ENCODE measurements at places on chromosomes 4 and X. TPM values are rescaled to one million over a fixed set of nuclear protein-coding genes. Genes with fewer than 3 reads are reported as not detected.
A peak's percentile ranks its signal among the peaks of the same experiment; 100 is the strongest.

DNA sequence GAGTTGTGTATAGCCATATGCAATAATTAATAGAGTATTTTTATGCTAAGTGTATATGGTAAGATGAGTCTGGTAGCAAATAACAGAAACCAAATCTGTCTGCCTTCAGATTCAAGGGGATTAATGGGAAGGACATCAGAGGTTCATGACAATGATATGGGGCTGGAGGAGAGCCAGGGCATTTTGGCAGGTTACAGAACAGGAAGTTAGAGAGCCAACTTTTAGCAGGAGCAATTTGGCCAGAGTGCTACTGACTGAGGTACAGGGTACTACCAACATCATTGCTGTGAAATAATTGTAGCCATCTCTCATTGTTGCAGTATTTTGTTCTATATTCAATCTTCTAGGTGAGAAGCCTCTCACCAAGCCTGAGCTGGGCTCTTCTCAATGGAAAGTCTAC, 210.9 kb upstream of the FAM47A start:
- DNase-seq, result no peak

DNA sequence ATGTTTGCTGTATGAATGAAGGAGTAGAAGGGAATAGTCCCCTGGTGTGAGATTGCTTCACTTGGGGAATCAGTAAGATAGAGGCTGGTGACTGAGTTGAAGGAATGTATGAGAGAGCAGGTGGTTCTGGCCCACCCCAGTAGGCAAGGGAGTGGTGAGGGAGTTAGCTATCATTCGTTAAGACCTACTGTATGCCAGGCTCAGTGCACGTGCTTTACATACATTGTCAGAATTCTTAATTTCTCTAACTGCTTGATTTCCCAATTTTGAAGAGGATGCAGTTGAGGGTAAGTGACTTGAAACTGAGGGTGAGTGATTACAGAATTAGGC, 700 bp downstream of the VMA21 start:
- peak; percentile 1 for DNase-seq

DNA sequence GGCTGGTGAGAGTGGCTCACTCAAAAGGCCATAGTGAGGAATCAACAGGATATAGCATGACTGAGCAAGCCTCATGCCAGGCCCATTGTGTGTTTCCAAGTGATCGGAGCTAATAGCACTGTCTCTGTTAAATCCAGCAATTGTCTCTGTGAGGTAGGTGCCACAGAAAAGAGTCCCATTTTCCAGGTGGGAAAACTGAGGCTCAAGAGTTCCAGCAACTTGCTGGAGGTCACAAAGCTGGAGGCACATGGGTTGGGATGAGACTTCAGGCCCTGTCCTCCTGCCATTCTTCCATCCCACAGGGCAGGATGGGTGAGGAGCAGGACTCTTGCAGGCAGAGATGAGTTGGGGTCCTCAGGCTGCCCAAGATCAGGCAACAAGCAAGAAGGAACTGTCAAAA, 1.1 kb upstream of the CYTL1 start:
- DNase-seq, result no peak

DNA sequence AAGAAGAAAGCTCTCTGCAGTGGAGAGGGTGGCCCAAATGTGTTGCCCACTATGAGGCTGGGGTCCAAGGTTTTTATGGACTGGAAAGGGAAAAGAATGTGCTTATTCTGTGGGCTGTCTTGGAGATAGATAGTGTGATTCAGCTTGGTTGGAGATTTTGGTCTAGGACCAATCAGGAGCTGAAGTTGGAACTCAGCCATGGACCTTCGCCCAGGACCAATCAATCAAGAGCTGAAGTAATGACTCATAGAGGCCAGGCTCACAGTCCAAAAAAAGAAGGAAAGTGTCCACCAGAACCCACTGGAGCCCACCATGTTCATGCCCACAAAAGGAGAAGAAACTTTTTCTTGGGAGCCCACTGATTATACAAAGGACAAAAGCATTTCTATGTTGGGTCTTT, 369.5 kb downstream of the UBE2NL start:
- DNase-seq, result no peak

- DNase-seq, result no peak
Measured at GRCh38 chrX:47232803-47233332, at the start of gene USP11. Gene USP11, plus strand, starts transcription at chrX:47233009. Its CDS starts 35 bp downstream, at chrX:47233044.

- DNase-seq, result no peak
Measured at GRCh38 chr4:113711883-113712662, 49.5 kb downstream of the CAMK2D start.

- DNase-seq, result no peak
Measured at GRCh38 chrX:24168807-24169206, 19.3 kb downstream of the ZFX start.

DNA sequence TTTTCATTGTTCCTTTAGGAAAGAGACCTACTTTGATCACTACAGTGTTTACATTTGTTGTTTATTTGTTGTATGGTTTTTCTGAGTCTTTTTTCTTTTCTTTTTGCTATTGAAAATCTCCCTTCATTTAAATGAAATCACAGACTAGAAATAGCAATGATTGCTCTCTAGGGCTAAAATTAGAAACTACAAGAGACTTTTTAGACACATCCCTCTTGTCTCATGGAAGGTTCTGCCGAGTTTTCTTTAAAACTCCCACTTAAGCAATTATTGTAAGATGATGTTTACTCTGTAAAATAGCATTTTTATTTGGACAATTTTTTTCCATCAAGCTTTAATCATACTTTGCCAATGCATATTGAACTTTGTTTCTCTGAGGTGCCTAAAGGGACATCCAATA, 136.6 kb downstream of the PALLD start:
- DNase-seq, result no peak

GRCh38 chrX:119505945-119506344, 37.7 kb downstream of the SLC25A5 start:
- DNase-seq, result no peak

DNA sequence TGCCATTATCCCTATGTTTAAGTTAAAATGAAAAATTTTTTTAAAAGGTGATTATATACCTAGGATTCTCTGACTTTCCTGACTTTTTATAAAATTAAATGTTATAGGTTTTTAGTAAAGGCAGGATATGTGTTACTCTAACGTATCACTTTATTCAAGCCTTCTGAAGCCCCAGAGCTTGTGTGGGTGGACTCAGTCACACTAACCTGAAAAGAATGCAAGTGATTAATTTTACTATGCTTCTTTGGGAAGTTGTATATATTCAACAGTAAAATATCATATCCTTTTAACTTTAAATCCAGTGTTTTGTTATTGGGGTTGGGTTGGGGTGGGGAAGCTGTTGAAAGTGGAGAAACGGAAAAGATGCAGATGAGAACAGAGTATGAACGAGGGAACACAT, 22.8 kb downstream of the PDLIM3 start:
- peak; percentile 42 for DNase-seq

GRCh38 chr4:52477191-52477780, 181.8 kb downstream of the USP46 start:
- no peak for DNase-seq

DNA sequence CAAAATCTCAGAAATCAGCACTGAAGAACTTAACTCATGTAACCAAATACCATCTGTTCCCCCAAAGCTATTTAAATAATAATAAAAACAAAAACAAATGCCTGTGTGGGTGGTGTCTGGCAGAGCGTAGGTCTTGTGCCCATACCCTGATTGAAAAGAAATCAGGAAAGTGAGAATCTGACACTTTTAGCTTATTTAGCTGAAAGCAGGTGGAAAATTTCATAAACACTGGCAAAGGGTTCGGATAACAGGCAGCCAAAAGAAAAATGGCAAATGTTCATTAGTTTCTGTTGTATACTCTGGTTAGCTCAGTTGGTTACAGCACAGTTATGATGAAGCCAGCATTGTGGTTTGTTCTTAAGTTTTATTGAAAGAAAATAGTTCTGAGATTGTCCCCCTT, 48.3 kb downstream of the REPS2 start:
- DNase-seq, result no peak

DNA sequence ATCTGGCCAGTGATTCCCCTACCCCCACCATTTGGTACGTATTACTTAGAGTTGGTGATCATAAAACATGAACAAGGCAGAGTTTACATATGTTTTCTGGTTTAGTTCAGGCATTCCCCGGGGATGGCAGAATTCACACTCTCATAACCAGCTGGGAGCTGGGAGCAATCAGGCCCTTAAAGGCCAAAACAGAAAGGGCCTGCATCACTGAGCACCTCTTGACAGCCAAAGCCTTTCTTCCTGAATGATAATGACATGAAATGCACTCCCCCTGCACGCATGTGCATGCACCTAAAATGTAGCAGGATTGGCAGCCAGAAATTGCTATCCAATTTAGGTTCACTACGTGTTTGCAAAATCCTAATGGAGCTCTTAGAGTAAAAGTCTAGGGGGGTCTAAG, 235.4 kb downstream of the GPC3 start:
- no peak for DNase-seq

- DNase-seq, result no peak
Measured at GRCh38 chrX:153966841-153967535, 4.6 kb downstream of the HCFC1 start.

- no peak for DNase-seq
Measured at GRCh38 chr4:153018684-153019083, 82.6 kb downstream of the FHDC1 start.

DNA sequence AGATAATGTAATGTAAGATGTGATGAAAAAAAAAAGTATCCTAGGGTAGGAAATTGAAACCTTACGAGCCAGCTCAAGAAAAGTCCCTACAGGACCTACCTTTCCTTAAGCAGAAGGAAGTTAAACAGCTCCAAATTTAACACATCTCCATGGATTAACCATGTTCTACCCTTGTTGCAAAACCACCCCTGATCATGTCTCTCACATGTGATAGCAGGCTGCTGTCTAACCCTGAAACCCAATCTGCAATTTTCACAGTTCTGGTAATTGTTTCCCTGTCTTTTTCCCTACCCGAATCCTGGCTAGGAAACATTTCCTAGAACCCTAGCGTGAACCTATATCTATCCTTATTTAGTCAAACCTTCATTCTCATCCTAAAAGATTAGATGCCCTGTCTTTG, 198.9 kb downstream of the SPOCK3 start:
- DNase-seq, result no peak

DNA sequence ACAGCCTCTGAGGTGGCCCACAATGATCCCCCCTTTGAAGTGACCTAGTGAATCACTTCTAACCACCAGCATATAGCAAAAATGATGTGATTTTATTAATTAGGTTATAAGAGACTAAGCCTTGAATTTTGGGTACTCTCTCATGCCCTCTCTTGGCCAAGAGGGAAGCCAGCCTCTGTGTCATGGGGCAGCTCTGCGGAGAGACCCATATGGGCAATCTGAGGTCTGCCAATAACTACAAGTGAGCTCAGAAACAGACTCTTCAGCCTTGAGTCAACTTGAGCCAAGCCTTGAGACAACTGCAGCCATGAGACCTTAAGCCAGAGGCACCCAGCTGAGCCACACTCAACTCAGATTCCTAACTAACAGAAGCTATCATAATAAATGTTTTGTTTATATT, 45.7 kb downstream of the MANBA start:
- DNase-seq, result no peak

- no peak for DNase-seq
Measured at GRCh38 chr4:184395971-184396391, 78.4 kb downstream of the IRF2 start.

GRCh38 chr4:101140228-101140627, 207.1 kb downstream of the PPP3CA start:
- no peak for DNase-seq

- no peak for DNase-seq
Measured at GRCh38 chr4:5883916-5884315, 9.0 kb downstream of the CRMP1 start.

GRCh38 chr4:74433541-74434172, 11.3 kb upstream of the AREG start:
- DNase-seq, result no peak

DNA sequence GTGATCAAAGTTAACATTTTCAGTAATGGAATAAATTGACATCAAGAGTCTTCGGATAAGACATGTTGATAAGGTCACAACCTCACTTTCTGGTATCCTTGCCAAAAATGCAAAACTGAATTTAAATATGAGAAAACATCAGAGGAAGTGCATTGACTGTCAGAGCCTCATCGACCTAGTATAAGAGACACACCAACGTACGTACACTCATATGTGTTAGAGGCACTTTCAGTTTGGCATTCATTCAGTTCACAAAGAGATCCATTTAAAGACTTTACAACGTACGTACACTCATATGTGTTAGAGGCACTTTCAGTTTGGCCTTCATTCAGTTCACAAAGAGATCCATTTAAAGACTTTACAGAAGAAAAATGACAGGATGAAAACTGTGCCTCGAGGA, 280.3 kb downstream of the INPP4B start:
- DNase-seq, result peak; percentile 71

- no peak for DNase-seq
Measured at GRCh38 chrX:123873956-123874355, 14.1 kb downstream of the XIAP start.

DNA sequence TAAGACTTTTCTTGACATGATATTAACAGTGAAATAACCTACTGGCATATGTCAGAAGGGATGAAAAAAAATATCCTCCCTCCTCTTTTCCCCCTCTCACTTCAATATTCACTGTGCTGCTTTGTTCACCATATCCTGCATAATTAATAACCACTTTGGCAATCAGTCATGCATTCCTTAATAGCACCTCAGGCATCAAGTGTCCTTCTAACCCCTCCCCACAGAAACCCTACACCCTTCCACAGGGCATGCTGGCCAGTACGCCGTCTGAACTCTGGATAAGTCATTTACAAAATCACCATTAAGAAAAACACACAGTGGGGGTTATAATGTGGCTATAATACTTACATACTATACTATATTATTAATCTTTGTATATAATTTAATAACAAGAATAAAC, 165.9 kb downstream of the PDGFC start:
- no peak for DNase-seq

DNA sequence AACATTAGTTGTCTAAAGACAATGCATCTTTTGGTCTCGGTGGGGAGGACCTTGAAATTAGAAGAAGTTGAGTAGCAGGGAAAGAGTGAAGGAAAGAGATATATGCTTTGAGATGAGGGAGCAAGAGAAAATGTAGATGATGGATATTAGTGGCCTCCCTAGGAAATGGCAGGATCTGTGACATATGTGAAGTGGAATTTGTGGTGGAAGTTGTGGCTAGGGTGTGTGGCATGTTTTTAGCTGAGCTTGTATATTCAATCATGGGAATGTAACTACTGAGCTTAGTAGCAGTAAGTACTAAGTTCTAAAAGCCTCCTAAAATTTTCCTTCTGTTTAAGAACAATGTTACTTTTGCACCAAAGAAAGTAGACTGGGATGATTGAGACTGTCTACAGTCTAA, 382.8 kb upstream of the CTSO start:
- peak; percentile 52 for DNase-seq

- no peak for DNase-seq
Measured at GRCh38 chrX:13432414-13433297, 112.8 kb upstream of the ATXN3L start.

- DNase-seq, result no peak
Measured at GRCh38 chr4:146511381-146511780, 10.4 kb downstream of the SLC10A7 start.

The CFAP99 gene
- not detected for polyA plus RNA-seq

The UBE2D3 gene
- 244 TPM for polyA plus RNA-seq

The STATH gene
- polyA plus RNA-seq, result not detected

The VEGFC gene
- 91.5 TPM for polyA plus RNA-seq

The SSX2B gene
- polyA plus RNA-seq, result not detected

The DMP1 gene
- polyA plus RNA-seq, result not detected

The SUPT20HL1 gene
- polyA plus RNA-seq, result not detected

The SLC10A6 gene
- polyA plus RNA-seq, result 1.9 TPM

The SYNPO2 gene
- polyA plus RNA-seq, result 0.06 TPM

Data from foreskin keratinocyte (primary cell).